ENCODE measurements at places on chromosomes 6 and 20.

- DNase-seq: no peak
Observed at GRCh38 chr6:151445482-151445881, 6.4 kb downstream of the RMND1 start.

GRCh38 chr6:137970368-137970767, 103.3 kb downstream of the TNFAIP3 start:
- no peak for DNase-seq

GRCh38 chr6:53915026-53915691, 120.4 kb downstream of the LRRC1 start:
- no peak for DNase-seq

DNA sequence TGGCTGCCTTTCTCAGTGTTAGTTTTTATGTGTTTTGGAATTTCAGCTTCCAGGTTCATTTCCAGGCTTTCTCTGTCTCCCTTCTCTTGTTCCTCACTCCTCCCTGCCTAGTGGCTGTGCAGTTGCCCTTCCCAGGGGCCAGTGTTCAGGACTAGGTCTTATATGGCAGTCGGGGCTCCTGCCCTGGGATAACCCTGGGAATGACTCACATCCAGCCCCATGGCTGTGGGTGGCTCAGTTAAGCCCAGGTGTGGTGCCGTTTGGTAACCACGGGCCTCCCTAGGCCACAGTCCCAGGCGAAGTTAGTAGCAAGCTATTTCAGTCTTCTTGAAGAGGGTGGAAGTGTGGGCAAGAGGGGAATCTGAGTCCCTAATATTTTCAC, 57.4 kb upstream of the DDR1 start:
- DNase-seq: no peak

- no peak for DNase-seq
Observed at GRCh38 chr6:22582417-22583205, 13.2 kb downstream of the HDGFL1 start.

- DNase-seq: no peak
Observed at GRCh38 chr20:62621251-62622110, 20.8 kb upstream of the SLCO4A1 start.

- no peak for DNase-seq
Observed at GRCh38 chr6:55705451-55706440, 126.8 kb upstream of the HMGCLL1 start.

DNA sequence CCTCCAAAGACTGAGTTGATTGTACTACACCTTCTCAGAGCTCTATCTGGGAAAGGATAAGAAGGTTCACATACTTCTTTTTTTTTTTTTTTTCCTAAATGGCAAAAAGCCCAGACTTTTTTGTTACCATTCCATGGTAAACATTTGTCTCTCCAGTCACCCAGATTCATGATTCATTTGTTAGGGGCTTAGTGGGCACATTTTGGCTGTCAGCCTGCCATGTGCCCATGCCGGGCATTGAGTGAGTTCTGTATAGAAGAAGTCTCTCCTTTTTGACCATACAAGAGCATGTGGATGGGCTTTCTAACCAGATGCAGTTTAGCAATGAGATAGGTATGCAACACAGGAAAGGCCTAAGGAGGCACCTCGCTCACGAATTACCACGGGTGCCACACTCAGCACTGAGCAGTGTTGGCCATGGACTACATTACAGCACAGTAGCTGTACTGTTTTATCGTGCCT, 447.5 kb upstream of the HSF2 start:
- DNase-seq: no peak

GRCh38 chr20:57618764-57619050, 1.5 kb downstream of the ZBP1 start:
- no peak for DNase-seq

DNA sequence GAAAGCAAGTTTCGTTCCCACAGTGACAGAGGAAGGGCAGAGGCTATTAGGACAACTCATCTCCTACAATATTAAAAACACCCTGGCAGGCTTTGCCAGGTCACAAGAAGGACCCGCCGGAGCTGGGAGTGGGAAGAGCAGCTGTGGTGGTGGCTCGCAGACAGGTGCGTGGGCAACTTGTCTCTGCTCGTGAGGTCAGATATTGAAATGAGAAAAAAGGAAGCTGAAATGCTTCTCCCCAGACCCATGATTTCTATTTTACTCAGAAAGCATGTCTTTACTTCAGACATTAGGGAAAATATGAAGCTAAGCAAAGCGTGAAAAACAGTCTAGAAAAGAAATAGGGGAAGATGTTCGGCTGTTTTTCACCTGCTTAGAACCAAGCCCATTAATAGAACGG, 166.3 kb upstream of the EEF1E1 start:
- no peak for DNase-seq

GRCh38 chr6:19734519-19734918, 102.7 kb upstream of the ID4 start:
- DNase-seq: no peak

GRCh38 chr6:74167511-74167910, 471.5 kb downstream of the CD109 start:
- DNase-seq: no peak

- no peak for DNase-seq
Observed at GRCh38 chr20:63431944-63432343, 40.5 kb downstream of the KCNQ2 start.

GRCh38 chr6:113630738-113631535, 226.2 kb upstream of the MARCKS start:
- DNase-seq: no peak

DNA sequence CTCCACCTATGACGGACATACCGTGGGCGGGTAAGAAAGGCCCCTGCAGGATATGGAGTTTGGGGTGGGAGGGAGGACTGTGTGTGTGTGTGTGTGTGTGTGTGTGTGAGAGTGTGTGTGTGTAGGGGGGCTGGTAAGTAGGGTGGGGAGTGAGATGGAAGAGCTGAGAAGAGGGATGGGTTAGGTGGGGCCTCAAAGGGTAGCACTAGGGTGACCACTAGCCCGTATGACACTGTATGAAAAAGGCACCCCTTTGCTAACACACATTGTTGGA, 7.1 kb downstream of the DDR1 start:
- no peak for DNase-seq

- no peak for DNase-seq
Observed at GRCh38 chr6:24010133-24010532, 115.9 kb upstream of the NRSN1 start.

- DNase-seq: no peak
Observed at GRCh38 chr6:112031960-112032359, 21.9 kb upstream of the CCN6 start.

- DNase-seq: no peak
Observed at GRCh38 chr6:10407018-10407673, 7.7 kb downstream of the TFAP2A start.

DNA sequence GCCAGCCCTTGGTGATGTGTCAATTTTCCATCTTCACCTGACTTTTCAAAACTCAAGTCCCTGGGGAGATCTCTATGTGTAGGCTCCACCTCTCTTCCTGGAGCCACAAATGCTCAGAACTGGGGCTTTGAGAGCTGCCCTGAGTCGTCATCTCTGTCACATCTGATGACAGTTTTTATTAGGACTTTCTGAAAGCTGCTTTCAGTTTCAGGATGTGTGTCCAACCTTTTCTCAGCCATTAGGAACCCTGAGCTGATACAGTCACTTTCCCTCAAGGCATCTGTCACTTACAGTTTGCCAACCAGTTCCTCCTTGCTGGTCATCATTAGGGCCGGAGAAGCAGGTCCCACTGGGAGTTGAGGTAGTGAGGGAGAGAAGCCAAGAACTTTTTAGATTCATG, 365.9 kb upstream of the CHD6 start:
- no peak for DNase-seq

DNA sequence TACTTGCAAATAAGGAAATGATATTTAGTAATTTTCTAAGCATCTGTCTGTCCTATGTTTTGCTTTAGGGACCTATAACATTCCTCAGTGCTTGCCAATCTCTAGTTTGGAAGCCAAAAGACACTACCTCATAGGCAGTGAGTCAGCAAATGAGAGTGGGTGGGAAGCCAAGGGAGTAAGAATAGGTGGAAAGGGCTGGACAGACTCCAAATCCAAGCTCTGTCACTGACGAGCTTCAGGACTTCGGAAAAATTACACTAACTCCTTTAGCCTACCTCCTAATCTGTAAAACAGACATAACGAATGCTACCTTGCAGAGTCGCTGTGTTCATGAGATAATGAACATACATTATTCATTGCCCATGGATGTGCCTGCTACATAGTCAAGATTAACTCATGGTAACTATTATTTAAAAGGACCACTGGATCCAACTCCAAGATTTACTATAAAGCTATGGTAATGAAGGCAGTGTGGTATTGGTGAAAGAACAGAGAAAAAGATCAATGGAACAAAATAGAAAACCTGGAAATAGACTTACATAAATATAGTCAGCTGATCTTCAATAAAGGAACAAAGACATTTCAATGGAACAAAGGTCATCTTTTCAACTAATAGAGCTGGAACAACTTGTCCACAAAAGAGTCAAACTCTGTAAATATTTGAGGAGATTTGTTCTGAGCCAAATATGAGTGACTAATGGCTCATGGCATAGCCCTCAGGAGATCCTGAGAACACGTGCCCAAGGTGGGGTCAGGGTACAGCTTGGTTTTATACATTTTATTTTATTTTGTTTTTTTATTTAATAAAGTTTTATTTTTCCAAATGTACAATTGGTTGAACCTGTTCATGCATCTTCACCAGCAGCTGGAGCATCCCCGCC, 64.1 kb downstream of the FAM50B start:
- no peak for DNase-seq

DNA sequence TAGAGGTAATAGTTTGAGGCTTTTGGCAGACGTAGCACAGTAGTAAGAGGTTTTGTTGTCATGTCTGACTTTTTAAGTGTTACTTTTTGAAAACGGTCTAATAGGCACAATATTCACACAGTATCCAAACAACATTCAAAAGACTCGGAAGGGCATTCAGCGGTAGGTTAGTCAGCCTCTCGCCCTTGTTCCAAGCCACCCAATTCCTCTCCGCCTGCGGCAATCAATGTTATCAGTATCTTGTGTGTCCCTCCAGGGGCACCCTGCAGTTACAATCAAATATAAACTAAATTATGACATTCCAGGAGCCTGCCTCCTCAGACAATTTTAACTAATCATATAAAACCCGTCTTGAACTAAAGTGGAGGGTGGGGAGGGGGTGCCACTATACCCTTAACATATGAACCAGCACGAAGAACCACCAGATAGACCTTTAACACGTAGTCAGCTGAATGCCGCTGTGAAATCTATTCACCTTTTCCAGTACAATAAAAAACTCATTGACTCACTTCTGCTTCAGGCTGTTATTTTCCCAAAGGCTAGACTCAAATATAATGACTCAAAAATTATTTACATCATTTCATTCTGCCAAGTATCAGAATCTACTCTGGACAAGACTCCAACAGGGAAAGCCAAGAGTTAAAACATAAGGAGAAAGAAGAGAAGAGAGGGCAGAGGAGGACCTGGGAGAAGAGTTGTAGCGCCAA, 1.6 kb downstream of the TENT5A start:
- no peak for DNase-seq

- no peak for DNase-seq
Observed at GRCh38 chr20:10322073-10323012, 103.7 kb downstream of the SNAP25 start.

- DNase-seq: no peak
Observed at GRCh38 chr6:163721922-163722692, 307.6 kb downstream of the QKI start.

GRCh38 chr6:160398674-160399271, 50.6 kb downstream of the SLC22A3 start:
- no peak for DNase-seq

Data from T-helper 1 cell (primary cell).